Kidney glomerular epithelial cell (primary cell): ENCODE measurements at places on chromosomes 2 and 18.

DNA sequence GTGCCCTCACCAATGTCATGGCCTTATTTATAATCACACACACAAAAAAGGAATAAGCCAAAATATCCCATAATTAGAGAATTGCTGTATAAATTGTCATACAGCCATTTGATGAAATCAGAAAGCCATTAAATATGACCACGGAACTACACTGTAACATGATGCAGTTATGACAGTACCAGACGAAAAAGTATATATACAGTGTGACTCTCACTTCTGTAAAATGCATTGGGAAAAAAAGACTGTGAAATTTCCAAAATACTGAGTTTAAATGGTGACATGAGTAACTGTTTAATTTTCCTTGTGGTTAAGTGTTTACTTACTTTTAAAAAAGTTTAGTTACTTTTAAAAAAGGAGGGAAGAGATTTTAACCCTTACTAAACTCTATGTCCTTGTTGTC, 25.4 kb downstream of the UXS1 start:
- no peak for DNase-seq

- DNase-seq: no peak
Measured at GRCh38 chr2:86124683-86125082, 18.6 kb downstream of the PTCD3 start.

- DNase-seq: no peak
Measured at GRCh38 chr2:1550076-1550475, 136.8 kb downstream of the TPO start.

DNA sequence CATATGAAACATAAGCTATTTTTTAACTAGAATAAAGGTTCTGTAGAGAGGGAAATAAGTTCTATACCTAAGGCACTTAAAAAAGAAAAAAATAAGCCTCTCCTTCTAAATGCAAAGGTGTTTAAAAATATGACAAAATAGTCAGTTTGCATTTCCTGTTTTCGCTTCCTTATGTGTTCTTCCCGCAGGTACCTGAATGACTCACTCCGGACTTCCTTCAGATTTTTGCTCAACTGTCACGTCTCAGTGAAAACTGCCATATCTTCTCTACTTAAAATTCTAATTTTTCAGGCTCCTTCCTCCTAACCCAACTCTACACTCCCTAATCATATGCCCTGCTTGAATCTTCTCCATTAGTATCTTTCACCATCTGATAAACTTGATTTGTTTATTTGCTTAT, 1333.1 kb downstream of the LRP1B start:
- no peak for DNase-seq

- no peak for DNase-seq
Measured at GRCh38 chr2:105573910-105574655, 170.6 kb upstream of the NCK2 start.

GRCh38 chr2:140067661-140068060, 1287.5 kb upstream of the NXPH2 start:
- DNase-seq: no peak

DNA sequence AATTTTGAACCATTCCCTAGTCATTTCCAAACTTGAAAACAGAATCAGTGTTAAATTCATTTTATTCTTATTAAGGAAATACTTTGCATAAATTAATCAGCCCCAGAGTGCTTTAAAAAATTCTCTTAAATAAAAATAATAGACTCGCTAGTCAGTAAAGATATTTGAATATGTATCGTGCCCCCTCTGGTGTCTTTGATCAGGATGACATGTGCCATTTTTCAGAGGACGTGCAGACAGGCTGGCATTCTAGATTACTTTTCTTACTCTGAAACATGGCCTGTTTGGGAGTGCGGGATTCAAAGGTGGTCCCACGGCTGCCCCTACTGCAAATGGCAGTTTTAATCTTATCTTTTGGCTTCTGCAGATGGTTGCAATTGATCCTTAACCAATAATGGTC, 5.5 kb upstream of the MROH2A start:
- no peak for DNase-seq

DNA sequence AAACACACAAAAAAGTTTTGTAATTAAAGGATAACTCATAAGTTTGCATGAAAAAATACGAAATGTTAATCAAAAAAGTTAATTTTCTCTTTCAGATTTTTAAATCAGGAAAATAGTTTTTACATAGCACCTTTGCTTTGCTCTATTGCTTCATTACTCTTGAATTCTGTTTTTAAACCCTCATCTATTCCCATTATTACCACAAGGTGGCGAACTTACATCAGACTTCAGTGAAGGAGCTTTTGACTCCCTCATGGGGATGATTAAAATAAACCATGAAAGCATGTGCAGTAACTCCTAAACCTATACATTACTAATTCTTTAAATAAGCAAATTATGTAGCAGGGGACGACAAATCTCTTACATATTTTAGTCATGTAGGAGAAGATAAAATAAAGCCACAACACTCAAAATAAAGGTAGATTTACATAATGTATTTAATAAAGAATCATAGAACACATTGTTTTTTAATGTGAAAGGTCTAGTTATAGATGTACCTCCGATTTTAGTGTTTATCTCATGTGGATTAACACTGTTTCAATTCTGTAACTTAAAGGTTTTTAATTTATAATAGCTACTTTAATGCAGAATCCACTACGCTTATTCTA, 105.2 kb downstream of the NETO1 start:
- DNase-seq: peak; percentile 68

- peak; percentile 54 for DNase-seq
Measured at GRCh38 chr2:177572236-177572671, 179.7 kb downstream of the AGPS start.

DNA sequence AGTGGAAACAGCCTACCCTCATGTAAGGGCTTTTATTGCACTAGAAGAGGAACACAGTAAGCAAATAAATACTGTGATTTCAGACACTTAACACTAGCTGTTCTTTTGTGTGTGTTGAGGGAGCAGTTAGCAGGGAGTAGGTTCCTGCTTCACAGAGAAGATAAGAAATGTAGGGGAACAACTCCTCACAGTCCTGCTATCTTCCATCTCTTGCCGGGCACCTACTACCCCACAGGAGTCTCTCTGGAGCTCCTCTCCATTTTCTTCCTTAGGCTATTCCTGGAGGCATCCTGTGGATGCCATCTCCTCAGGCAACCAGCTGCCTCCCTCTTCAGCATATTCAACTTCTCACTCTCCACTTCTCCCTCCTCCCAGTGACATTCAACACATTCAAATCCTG, 145.0 kb downstream of the SRBD1 start:
- no peak for DNase-seq

GRCh38 chr18:50656841-50657470, 97.1 kb downstream of the MAPK4 start:
- no peak for DNase-seq

GRCh38 chr18:48724442-48724841, 185.6 kb downstream of the CTIF start:
- DNase-seq: no peak

- no peak for DNase-seq
Measured at GRCh38 chr2:241489088-241489487, 19.3 kb downstream of the STK25 start.

GRCh38 chr2:172323861-172324597, 103.4 kb upstream of the ITGA6 start:
- DNase-seq: peak; percentile 13

GRCh38 chr2:209525834-209526281, 102.0 kb downstream of the MAP2 start:
- DNase-seq: peak; percentile 91

GRCh38 chr2:19048593-19049266, 309.7 kb downstream of the OSR1 start:
- no peak for DNase-seq

GRCh38 chr2:3536682-3537632, 17.6 kb upstream of the ADI1 start:
- peak; percentile 50 for DNase-seq

- DNase-seq: no peak
Measured at GRCh38 chr2:102185347-102185746, 1.5 kb upstream of the IL1RL2 start.

GRCh38 chr2:180385601-180386201, 378.6 kb upstream of the CWC22 start:
- DNase-seq: no peak

DNA sequence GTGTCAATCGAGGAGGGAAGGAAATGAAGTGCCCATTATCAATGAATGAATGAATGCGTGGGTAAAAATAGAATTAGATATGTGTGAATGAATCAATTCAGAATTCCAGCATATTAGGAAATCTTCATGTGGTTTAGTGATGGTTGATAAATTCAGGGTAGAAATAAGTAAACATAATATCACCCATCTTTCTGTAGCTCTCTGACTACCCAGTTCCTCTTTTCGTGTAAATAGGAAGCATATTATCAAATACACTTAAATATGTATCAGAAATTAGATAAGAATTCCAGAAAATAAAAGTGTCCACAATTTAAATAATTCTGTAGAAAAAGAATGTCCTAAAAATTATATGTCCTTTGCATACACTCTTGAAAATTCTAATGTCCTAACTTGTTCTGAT, 552.9 kb upstream of the LRATD1 start:
- no peak for DNase-seq

GRCh38 chr2:170736628-170737027, 21.5 kb downstream of the SP5 start:
- DNase-seq: no peak

- DNase-seq: peak; percentile 43
Measured at GRCh38 chr2:636641-637405, 40.4 kb downstream of the TMEM18 start.

GRCh38 chr2:150483532-150483931, 3.9 kb downstream of the RND3 start:
- DNase-seq: no peak

DNA sequence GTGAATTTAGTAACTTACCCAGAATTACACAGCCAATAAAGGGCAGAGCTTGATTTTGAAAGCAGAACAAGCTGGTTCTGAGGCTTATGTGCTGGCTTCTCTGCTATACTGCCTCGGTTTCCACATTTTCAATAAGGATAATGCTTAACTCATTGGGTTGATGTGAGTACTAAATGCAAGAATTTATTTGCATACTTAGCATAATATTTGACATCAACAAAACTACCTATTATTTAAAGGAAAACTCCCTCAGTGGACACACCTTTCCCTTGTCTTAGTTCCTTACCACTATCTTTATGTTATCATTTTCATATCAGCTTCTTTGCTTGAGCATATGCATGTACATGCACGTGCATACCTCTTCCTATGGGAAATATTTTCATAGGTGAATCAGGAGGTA, 3.0 kb upstream of the TGFA start:
- no peak for DNase-seq

- no peak for DNase-seq
Measured at GRCh38 chr18:24396082-24396633, 1.5 kb downstream of the OSBPL1A start.

DNA sequence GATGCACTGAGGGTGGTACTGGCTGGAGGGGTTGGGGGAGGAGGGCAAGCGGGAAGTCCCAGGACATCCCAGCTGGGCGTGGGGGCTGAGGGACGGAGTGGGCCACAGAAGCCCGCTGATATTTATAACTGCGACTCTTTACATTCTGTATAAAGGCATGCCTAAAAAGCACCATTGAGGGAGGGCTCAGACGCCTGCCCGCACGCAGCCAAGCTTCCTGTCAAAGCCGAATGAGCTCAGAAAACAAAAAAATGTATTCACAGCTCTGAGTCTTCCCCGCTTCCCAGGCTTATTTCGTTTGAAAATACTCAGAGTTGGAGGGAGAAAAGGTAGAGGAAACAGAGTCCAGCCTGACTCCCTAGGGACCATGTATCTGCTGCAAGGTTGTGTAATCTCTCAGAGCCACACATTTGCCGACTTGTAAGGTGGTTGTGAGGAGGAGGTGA, 170.1 kb upstream of the HAAO start:
- DNase-seq: no peak

GRCh38 chr2:232484628-232485347, 2.8 kb downstream of the ECEL1 start:
- no peak for DNase-seq

DNA sequence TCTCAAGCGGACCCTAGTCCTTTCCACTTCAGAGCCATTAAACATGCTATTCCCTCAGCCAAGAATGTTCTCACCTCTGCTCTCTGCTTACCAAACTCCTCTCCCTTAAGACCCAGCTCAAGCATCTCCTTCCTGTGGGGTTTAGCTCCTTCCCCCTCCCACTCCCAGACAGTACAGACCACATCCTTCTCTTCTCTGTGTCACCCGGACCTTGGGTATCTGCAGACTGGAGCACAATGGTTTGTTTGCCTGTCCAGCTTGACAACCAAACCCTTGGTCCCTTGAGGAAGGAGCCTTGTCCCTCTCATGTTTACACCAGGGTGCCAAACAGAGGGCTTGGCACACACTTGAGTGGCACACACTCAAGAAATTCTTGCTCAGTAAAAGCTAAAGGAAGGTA, 4.1 kb upstream of the CD8A start:
- no peak for DNase-seq

DNA sequence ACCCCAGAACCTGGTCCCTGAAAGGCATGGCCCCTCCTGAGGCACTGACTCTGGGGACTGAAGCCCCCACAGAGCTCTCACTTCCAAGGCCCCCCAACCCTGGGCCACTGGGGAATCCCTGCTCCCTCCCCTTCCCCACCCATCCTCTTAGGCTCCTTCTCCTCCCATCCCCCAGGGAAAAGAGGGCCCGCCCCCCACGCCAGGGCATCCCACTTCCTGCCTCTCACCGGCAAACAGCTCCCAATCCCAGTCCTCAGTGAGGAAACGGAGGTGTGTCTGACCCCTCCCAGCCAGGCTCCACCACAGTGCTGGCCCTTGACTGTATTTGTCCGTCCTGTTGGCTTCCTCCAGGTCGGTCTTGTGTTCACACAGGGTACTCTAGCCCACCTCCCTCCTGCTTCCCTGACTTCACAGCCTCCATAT, 35.0 kb upstream of the PTMA start:
- peak; percentile 63 for DNase-seq

DNA sequence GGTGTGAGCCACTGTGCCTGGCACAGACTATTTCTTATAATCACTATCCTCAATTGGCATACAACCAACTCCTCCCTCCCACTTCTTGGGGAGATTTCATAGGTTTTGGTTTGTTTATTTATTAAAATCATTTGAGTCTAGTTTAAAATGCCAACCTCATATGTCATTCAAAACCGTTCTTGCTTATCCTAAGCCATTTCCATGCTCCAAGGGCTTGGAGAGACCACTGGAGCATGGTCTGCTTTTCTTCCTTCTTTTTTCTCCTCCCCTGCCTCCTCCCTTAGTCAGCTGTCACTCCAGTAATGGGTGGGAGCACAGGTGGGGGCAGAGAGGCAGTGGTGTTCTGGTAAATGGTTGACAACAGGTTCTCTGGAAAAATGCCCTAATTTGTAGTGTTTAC, 20.4 kb upstream of the KCNS3 start:
- DNase-seq: peak; percentile 78

- DNase-seq: no peak
Measured at GRCh38 chr2:181307203-181307991, 149.8 kb upstream of the ITGA4 start.

DNA sequence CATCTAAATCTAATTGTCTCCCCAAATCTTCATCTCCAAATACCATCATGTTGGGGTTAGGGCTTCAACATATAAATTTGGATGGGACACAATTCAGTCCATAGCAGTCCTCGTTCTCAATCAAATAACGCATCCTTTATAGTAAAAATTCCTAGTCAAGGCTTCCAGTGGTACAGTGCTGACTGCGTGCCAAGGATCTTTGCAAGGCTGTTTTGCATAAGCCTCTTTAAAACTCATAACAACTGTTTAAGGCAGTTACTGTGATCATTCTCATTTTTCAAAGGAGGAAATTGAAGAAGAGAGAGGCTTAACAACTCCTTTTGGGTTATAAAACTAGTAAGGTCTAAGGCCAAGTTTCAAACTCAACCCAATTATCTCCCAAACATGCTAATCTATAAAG, 666.9 kb downstream of the NYAP2 start:
- no peak for DNase-seq
